Kidney capillary endothelial cell (primary cell): ENCODE measurements at places on chromosomes 1 and 21.

GRCh38 chr21:39568361-39568760 lies 44.4 kb upstream of the B3GALT5 start:
- no peak for DNase-seq

GRCh38 chr1:40384413-40384762 lies 10.9 kb downstream of the SMAP2 start:
- no peak for DNase-seq

- DNase-seq, result no peak
Measured at GRCh38 chr21:38490411-38491020, 7.8 kb downstream of the ERG start.

- no peak for DNase-seq
Measured at GRCh38 chr21:22200378-22201092, 1202.3 kb downstream of the NCAM2 start.

DNA sequence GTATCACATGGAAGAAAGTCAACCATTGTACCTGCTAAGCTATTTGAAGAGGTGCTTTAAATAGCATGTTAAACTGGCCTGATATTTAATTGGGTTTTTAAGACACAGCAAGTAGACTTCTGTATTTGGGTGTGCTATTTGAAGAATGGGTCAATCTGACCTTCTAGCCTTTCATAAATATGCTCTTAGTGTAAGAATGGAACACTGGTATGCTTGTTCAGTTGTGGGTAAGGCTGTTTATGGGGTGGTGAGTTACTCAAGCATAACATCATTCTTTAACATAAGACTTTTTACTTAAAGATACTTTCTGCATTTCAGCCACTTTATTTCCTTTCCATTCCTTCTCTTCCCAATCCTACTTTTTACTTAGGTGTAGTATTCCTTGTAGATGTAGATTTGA lies 21.4 kb downstream of the AHCYL1 start:
- no peak for DNase-seq

GRCh38 chr1:108089477-108089876 lies 110.7 kb downstream of the SLC25A24 start:
- no peak for DNase-seq

DNA sequence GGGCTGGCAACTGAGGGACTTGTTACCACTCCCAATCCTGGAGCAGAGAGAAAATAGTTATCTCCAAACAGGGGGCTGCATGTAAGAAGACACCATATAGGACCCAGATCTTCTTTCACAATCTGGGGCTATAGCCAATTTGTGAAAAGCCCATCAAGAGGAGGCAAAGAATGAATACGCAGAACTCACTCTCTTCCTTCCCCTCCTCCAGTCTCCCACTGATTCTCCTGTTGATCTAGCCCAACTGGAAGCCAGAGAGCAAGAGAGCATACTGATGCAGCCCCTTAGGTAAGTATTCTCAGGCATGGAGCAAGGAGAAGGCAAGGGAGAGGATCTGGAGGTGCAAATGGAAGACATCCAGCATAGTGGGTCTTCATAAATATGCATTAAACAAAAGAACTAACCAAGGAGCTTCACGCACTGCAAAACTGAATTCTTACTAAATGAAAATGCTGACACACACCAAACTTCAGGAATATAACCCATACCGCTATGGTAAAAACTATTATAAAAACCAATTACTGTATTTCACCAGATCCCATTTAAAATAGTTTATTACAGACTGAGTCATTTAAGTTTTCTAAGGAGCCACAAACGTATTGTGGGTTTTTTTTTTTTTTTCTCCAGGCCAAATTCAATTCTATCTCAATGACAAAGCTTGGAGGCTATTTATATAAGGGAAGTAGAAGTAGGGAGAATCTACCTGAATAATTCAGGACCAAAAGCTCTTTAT lies 15.5 kb upstream of the HMGB4 start:
- DNase-seq, result no peak

- no peak for DNase-seq
Measured at GRCh38 chr21:34042735-34043134, 30.6 kb upstream of the MRPS6 start.

- no peak for DNase-seq
Measured at GRCh38 chr21:44854391-44854663, 19.2 kb downstream of the PTTG1IP start.

GRCh38 chr1:220982686-220983085 lies 103.4 kb downstream of the HLX start:
- DNase-seq, result no peak

GRCh38 chr1:81197591-81197990 lies 603.1 kb upstream of the ADGRL2 start:
- DNase-seq, result no peak

DNA sequence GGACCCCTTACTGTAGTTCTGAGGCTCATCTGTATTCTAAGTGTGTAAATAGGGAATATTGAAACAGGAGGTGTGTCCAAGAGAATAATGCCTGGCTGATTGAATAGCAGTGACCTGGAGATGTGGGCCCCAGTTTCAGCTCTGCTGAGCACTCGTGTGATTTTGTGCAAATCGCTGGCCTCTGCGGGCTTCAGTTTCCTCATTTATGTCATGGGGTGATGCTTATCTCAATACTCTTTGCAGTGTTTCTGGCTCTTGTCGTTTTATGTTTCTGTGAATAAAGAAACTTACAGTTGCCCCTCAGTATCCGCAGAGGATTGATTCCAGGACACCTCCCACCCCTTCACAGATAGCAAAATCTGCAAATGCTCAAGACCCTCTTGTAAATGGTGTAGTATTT lies 5.0 kb downstream of the COG2 start:
- DNase-seq, result no peak

DNA sequence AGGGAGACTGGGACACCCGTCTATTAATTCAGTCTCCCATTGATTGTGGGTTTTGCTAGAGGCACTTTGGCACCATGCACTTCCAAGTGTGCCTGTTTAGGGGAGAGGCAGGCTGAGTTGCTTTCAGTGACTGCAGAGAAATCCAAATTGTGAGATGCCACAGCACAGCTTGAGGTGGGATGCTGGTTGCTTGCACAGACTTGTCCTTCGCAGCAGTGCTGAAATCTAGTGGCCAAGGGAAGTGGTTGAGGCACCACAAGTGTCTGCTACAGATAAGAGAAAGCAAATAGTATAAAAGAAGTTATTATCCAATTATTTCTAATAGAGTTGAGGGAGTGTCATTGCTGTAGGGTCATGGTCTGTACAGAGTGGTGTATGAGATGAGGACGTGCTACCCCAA lies 40.0 kb upstream of the APP start:
- no peak for DNase-seq

- no peak for DNase-seq
Measured at GRCh38 chr1:227929751-227930472, 17.8 kb downstream of the WNT9A start.

DNA sequence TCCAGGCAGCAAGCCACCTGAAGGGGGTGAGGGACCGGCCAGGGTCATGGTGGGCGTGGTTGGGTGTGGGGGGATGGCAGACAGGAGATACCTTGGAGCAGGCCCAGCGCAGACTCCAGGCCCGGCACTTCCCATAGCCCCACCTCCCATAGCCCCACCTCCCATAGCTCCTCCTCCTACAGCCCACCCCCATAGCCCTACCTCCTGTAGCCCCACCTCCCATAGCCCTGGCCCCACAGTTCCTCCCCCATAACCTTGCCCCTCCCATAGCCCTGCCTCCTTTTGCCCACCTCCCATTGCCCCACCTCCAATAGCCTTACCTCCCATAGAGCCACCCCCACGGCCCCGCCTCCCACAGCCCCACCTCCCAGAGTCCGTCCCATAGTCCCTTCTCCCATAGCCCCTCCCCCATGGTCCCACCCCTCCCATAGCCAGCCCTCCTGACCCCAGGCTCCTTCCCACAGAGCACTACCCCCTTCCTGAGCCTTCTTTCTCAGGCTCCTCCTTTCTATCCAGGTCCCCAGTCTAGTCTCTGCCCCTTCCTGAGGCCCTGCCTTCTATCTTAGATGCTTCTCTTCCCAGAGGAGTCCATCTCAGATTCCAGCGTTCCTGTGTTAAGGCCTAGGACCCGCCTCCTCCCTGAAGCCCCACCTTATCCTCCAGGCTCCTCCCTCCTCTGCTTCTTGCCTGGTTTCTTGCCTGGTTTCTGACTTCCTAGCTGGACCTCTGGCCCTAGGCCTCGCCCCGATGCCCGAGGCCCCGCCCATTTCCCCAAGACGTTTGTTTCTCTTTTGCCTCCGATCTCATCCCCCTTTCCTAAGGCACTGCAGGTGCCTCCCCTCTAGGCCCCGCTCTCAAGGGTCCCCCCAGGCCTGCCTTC lies 46.8 kb downstream of the PTPRU start:
- peak; percentile 14 for DNase-seq

DNA sequence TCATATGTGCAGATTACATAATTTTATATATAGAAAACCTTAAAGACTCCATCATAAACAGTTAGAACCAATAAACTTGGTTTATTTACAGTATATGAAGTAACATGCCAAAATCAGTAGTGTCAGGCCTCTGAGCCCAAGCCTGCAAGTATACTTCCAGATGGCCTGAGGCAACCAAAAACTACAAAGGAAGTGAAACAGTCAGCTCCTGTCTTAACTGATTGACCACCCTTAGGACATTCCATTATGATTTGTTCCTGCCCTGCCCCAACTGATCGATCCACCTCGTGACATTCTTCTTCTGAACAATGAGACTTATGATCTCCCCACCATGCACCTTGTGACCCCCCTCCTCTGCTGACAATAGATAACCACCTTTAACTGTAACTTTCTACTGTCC lies 630.3 kb downstream of the AMY1C start:
- DNase-seq, result no peak

- DNase-seq, result no peak
Measured at GRCh38 chr1:118201524-118201923, 16.5 kb upstream of the SPAG17 start.

DNA sequence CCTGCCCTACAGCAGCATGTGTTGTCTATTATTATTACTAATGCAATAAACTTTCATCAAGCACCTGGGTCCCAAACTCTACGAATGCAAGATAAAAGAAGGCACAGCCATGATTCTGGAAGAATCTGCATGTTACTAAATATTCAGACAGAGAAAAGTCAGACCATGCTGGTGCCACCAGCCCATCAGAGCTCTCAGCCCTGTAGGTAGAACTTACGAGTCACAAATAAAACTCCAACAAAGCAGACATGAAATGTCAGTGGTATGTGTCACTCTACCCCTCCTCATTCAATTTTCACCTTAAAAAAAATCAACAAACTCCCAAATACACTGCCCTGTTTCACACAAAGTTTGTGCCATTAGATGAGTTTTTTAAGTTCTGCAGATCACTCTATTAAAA lies 62.4 kb upstream of the TIAM1 start:
- DNase-seq, result no peak

- DNase-seq, result no peak
Measured at GRCh38 chr1:23719162-23719820, 24.0 kb upstream of the ELOA start.

- no peak for DNase-seq
Measured at GRCh38 chr1:70902211-70902610, 145.4 kb downstream of the PTGER3 start.

DNA sequence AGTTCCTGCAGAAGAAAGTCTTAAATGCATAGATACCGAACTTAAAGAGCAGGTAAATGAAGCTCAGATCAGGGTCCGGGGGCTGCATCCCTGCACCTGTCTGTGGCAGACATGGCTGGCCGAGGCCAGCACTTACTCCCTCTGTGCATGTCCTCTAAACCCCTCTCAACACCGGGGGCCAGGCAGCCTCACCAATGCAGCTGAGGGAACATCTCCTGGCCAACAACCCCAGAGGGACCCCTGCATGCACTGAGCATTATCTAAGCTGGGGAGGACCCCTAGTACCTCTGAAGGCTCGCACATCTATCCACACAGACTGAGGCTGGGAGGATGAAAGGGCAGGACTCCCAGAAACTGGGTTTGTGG lies 18.4 kb downstream of the TTC34 start:
- DNase-seq, result no peak

DNA sequence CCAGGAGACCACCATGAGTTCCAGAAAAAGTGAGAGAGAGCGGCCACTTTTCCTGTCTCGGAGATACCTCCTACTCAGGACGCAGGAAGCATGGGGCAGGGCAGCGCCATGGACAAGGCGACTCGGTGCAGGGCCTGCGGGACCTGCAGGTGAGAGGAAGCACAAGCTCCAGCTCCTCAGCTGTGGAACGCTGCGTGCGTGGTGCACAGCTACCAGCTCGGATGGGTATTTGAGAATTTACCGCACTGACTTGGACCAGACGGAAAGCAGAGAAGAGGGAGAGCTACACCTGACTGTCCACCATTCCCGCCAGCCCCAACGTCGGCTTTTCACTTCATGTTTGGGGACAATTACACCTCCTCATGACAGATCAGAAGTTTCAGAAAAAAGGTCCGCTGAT lies 8.2 kb upstream of the CDK11A start:
- DNase-seq, result no peak

GRCh38 chr21:17461014-17461413 lies 51.8 kb upstream of the CXADR start:
- no peak for DNase-seq

DNA sequence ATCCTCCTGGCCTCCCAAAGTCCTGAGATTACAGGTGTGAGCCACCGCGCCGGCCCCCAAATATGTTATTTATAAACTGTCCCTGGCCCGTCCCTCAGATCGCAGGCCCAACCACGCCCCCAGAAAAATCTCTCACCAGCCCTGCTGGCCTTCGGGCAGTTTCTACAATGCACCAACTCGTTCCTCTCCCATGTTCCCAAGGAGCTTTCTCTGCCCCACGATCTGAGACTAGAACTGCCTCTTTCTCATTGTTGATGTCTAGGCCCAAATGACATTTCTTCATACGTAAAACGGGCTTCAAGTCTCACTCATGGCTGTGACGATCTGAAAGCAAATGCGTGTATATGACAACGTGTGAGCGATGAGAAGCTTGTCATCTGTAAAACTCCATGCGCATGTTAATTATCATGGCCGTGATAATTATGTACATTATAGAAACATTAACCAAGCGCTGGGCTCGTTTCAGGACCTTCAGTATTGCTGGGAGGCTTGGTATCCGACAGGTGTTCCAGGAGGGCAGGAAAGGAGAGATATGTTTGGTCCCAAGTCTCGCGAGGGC lies 748 bp upstream of the NIPAL3 start:
- DNase-seq, result no peak

- no peak for DNase-seq
Measured at GRCh38 chr1:180112984-180113647, 41.6 kb upstream of the QSOX1 start.

GRCh38 chr21:25422610-25423608 lies 184.4 kb downstream of the MRPL39 start:
- DNase-seq, result no peak

DNA sequence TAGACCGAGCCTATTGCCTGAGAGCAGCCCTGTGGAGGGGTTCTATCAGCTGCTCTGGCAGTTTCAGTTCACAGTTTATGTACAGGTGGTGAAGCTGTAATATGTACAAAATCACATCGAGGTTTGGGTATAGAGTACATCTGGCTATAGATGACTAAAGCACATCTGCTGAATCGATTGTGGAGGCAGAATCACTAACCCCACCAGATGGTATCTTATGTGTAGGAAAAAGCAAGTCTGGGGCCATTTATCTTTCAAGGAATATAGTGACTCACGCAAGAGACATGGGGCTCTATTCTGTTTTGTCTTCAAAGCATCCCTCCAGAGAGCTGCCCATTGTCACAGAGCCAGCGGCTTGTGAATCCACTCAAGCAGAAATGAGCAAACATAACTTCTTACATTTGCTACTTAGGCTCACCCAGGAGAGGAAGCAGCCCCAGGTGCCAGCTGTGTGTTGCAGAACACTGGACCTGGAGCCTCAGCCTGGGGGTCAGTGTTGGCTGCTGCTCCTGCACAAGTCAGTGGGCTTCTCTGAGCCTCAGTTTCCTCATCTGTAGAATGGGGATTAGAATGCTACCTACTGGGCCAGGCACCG lies 21.3 kb downstream of the MIIP start:
- peak; percentile 25 for DNase-seq
